Left ventricle myocardium superior (tissue), 1 donor: ENCODE measurements at places on chromosomes 2 and 18.
A peak's percentile ranks its signal among the peaks of the same experiment; 100 is the strongest.

GRCh38 chr2:26346454-26347053 is at the start of gene ADGRF3:
Gene ADGRF3, minus strand, starts transcription at chr2:26346789. Its CDS starts 555 bp downstream, at chr2:26346234.
- DNase-seq, result peak; percentile 68

DNA sequence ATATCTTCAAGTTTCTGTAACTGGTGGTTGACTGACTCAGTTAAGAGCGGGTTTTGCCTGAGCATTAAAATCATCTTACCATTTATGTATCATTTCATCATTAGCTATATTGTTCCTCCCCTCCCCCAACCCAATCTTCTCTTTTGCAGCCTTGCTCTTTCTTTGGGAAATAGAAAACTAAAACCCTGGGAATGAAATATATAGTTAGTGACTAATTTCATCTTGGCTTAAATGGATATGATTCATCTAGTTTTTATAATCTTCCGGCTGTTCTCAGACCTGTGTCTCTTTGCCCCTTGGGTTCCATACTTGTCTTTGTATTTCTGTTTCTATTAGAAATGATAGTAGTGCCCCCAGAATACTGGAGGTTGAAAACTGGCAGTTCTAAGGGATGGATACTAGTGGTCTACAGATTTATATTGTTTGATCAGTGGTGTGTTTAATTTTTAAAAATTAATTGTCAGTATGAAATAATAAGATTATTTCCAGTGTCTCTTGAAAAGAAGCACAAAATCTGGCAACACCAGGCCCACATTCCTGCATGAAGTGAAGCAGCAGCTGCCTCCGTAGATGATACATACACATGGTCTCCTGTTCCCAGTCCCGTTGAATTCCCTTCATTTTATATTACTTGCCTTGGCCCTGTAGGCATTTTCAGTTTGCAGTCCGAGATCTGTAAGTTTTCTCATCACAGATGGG is 44.5 kb downstream of the PHLPP1 start:
- DNase-seq, result no peak

GRCh38 chr18:36427369-36427768 is 129.9 kb downstream of the FHOD3 start:
- DNase-seq, result no peak

DNA sequence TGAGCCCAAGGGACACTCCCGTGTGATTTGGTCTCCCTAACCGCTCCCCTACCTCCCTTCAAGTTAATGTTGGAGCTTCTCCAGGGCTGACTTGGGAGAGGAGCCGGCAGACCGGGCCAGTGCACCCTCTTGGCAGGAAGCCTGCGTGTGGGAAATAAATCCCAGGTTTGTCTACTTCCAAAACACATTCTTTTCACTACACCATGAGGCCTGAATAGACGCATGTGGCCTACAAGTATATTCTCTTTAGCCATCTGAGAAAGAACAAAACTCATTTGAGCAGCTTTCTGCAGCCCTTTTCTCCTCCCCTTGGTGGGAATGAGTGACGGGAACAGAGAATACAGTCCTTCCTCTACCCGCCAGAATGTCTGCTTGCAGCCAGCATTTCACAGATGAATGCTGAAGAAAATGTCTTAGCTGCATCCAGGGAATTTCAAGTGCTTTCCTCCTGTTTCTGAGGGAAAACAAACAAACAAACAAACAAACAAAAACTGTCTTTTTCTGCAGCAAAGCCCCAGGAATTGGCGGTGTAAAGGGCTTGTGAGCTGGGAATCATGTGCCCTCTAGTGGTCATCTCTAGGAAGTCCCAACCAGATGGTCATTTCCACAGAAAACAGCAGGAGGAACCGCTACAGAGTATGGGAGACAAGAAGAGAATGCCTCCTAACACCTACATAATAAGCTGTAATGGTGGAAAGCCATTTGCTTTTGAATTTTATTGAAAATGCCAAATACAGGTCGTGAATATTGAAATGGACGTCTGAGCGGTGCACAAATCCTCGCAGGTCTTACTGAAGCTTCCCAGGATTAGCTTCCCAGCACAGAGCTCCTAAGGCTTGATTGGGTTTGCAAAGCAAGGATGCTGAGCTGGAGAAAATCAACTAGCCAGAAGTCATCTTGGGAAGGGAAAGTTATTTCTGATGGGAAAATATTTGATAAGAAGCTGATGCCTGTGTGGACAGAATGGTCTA is 41.2 kb upstream of the DAPL1 start:
- peak; percentile 43 for DNase-seq

GRCh38 chr2:53476834-53477233 is 290.8 kb upstream of the CHAC2 start:
- no peak for DNase-seq

- DNase-seq, result no peak
Measured at GRCh38 chr2:124250433-124250832, 225.3 kb downstream of the CNTNAP5 start.

- no peak for DNase-seq
Measured at GRCh38 chr2:71531522-71532047, 78.2 kb downstream of the DYSF start.

- DNase-seq, result no peak
Measured at GRCh38 chr2:45653122-45653913, 1.8 kb downstream of the PRKCE start.

GRCh38 chr18:9653390-9653789 is 39.0 kb upstream of the PPP4R1 start:
- DNase-seq, result peak; percentile 45

GRCh38 chr2:219252570-219252899 is 508 bp upstream of the TUBA4B start:
- no peak for DNase-seq

DNA sequence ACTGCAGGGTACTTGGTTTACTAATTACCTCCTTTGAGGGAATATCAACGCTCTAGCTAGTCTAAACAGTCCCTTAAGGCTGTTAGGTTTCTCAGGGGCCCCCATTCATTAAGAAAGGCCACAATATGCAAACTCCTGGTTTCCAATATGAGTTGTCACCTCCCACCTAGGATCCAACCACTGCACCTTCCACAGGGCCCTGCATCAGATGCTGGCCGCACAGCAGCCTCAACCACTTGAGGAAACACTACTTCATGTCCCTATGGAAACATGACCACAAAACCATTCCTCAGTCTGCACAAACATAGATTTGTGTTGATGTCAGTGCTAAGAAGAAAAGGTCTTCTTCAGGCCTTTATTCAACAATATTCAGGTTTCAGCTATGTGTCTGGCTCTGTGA is 40.9 kb downstream of the STAT4 start:
- DNase-seq, result no peak

DNA sequence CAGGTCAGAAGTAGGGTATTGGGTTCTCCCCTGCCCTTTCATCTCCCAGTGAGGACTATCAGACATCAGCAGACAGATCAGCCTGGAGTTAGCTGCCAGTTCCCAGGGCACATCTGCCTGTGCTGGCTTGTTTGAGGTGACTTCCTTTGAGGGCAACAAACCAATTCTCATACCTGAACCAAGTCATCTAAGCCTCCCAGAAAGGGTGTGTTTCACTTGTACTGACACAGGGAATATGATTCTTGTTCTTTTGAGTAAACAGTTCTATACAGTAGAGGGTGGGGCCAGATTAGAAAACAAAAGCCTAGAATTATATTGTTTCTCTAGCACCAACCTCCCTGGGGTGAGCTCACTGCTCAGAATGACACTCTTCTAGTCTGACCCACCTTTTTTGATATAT is 591.9 kb downstream of the SLC4A3 start:
- no peak for DNase-seq

DNA sequence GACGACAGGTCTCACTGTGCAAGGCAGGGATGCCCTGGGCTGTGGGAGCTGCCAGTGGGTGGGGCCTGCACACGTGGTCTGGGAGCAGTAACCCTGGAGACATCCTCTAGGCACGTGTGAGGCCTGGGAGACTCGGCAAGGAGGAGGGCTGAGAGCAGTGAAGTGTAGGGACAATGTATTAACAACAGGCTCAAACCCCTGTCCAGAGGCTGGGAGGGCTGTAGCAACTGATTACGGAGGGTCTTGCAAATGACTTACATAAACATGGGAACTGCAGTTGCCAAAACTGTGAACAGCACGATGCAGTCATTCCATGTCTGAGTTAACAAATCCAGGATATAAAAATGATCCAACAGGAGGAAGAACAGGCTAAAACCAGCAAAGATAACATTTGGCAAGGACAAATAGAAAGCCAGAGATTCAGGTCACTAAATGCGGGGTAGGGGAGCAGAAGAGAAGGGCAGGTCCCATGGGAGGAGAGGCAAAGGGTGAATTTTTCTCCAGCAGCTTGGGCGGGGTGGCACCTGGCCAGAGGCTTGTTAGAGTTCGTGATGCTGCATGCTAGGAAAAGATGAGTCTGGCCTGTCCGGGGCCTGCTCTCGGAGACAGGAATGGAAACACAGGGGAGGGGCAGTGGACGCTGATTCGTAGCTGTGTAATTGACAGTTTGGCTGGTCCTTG is 44.9 kb downstream of the CYP27C1 start:
- DNase-seq, result peak; percentile 70

GRCh38 chr2:42554392-42554791 is 14.0 kb upstream of the MTA3 start:
- DNase-seq, result no peak

- DNase-seq, result no peak
Measured at GRCh38 chr2:80035749-80036285, 268.7 kb downstream of the LRRTM1 start.

GRCh38 chr2:98734823-98735260 is 3.9 kb upstream of the MGAT4A start:
- DNase-seq, result no peak

DNA sequence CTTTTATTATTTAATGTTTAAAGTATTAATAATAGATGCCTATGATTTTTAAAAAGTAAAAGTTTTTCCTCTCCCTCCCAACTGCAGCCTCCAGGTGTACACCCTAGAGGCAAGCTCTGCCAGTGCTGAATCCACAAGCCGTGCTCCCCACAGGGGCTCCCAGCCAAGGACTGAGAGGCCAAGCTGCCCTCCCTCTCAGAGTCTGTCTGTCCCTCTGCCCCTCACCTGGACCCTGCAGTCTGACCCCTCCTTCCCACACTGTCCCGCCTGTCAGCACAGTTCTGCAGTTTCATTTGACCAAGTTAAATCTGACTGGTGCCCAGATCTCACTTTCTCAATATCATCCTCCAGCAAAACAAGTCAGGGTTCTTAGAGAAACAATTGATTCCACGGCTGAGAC is 14.8 kb upstream of the PROC start:
- DNase-seq, result no peak

DNA sequence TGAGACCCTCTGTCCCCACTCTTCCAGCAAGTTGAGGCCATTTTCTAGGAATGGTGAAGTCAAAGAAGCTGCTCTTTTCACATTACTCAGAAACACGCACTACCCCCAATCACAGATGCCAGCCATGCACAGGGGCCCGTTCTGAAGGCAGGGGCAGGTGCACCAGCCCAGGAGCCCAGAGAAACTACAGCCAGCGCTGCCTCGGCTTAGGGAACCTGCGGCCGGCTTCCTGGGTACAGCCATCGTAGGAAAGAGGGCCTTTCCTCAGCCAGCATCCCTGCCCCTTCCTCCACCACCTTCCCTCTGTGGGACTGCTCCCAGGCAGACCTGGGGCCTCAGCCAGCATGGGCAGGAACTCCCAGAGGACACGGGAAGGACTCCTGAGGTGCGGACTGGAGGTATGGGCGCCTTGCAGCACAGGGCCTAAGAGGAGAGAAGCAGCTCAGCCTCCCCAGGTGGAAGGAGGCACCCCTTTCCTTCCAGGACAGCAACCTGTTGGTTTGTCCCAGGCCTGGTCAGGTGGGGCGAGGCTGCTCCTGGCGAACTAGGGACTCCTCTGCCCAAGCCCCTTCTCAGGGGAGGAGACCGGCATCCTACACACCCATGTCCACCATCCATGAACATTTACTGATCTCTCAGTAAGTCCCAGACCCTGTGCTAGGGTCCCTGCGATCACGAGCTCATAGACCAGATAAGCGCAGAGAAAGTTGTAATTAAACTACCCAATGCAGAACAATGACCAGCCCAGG is 99.0 kb upstream of the ID2 start:
- DNase-seq, result no peak

GRCh38 chr18:54984908-54985307 is 25.6 kb upstream of the CCDC68 start:
- no peak for DNase-seq

GRCh38 chr2:133241224-133241571 is 327.1 kb downstream of the NCKAP5 start:
- DNase-seq, result no peak

DNA sequence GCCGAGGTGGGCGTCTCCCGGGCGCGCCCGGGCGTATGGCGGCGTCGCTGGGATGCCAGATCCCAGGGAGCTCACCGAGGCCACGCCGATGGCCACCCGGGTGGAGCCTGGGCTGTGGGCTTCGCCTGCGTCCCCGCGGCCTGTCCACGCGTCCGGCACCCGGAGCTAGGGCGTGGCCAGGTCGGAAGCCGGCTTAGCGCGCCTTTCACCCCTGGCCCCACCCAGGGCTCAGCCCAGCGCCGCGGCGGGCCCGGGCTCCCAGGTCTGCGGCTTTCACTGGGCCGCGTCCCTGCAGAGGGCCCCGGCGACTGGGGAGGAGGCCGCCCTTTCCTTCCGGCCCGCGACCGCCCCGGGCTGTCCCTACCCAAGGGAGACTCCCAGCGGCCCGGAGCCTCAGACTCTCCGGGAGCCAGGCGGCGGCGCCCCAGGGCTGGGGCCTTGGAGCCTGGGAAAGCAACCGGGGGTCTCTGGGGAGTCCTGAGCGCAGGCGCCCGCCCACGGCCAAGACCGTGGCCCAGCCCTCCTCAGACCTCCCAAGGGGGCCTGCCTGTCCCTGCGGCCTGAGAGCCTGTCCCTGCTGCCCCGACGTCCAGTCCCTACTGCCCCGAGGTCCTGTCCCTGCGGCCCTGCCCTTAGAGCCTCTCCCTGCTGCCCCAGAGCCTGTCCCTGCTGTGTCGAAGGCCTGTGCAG is 36.3 kb upstream of the ITM2C start:
- peak; percentile 65 for DNase-seq

DNA sequence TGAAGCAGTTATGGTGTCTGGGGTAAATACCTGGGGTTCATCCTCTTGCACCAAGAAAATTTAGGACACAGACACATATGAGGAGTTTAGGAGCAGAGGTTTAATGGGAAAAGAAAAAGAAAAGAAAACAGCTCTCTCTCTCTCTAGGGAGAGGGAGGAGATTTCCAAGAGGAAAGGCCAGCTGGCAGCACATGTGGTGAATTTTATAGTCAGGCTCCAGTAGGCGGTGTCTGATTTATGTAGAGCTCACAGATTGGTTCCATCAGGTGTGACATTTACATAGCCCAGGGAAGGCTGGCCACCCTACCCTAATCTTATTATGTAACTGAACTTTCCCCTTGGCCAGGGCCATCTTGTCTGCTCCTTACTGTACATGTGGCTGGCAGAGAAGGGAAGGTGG is 297.5 kb upstream of the RGPD4 start:
- DNase-seq, result peak; percentile 30

DNA sequence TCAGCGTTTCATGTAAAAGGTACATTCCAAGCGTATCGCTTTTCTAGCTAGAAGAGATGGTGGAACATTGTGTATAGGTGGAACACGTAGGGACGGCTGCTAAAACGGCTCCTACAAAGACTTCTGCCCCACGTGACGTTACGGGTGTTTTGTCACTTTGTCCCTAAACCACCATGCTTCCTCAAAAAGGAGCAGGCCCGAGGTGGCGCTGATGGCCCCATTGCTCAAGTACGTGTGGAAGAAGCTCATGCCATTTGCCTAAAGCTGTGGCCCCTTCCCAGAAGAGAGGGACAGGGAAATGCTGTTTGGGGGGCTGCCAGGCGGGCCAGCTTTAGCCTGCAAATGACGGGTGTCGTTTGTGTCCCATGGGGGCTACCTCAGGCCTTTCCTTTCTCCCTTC is 72.7 kb downstream of the TMEM247 start:
- DNase-seq, result peak; percentile 56
